Activated naive CD8-positive, alpha-beta T cell treated with anti-CD3 and anti-CD28 coated beads, Interleukin-2, amount 10 ng/mL, durations not matched to agents 7 days and 5 days (primary cell): ENCODE measurements at places on chromosomes 1 and 21. TPM values are rescaled to one million over a fixed set of nuclear protein-coding genes. Genes with fewer than 3 reads are reported as not detected.

The UQCRH gene
- total RNA-seq: 250 TPM

The LCE2C gene
- total RNA-seq: not detected

The RGS13 gene
- not detected for total RNA-seq

The SPRR2G gene
- total RNA-seq: not detected

DNA sequence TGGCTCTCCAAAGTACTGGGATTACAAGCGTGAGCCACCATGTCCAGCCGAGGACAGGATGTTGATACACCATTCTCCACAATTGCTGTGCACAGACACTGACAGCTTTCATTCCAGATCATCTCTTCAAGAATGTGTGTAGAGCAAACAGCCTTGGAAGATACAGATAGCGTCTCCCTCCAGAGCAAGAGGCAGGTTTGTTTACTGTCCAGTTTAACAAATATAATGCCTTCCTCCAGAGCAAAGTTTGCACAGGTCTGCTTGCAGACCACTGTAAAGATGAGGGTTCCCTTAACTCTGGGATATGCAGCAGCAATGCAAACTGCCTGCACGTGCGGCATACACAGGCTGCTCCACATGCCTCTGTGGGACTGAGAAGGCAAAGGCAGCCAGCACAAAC is 4.6 kb downstream of the TMPRSS3 start:
- DNase-seq: no peak

GRCh38 chr1:36456391-36456928 is 6.2 kb upstream of the OSCP1 start:
- no peak for DNase-seq

- DNase-seq: peak; percentile 60
Measured at GRCh38 chr1:11550664-11551283, 71.8 kb downstream of the DISP3 start.

DNA sequence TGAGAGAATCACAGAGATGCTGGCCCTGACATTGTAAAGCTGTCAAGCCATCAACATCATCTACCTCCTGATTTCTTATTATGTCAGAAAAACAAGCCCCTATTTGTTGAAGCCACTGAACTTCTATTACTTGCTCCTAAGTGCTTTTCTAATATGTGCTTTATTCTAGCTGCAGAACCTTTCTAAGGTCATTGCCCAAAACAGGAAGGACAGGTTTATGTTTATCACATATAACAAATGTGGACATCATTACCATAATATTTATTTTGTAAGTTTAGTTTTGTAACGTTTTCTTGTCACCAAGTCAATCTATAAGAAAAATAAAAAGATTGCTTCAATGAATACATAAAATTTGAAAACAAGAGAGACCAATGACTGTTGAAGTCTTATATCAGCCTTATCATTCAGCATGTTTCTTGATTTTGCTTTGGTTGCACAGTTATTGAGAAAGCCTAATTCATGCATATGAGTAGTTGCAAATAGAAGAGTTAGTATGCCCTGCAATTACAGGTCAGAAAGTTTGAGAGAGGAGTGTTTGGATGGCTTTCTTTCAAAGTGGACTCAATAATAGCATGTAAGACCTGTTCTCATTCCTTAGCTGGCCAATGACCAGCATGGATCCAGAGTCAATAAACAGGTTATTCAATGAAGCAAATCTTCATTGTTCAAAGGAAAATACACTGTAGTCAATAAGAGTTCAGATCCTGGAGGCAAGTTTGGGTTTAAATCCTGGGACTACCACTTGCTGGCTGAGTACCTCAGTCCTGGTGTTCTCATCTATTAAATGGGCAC is 84.1 kb downstream of the MAB21L3 start:
- no peak for DNase-seq

- no peak for DNase-seq
Measured at GRCh38 chr1:117232531-117232930, 21.8 kb upstream of the VTCN1 start.

DNA sequence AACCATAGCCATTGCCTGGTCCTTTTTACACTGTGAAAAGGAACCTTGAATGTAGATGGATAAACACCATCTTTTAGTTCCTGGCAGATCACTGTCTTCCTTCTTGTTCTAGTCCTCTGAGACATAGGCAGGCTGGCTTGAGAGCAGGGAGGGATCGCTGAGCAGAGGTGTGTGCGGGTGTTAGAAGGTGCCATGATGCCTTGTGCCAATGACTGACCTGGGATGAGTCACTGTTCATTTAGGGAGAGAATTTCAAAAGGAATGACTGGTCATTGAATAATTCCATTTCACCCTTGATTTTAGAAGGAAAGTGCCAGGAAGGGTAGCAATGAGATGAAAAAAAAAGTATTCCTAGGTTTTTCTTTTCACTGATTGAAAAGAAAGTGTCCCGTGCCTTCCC is 383.9 kb downstream of the KIF26B start:
- DNase-seq: no peak

DNA sequence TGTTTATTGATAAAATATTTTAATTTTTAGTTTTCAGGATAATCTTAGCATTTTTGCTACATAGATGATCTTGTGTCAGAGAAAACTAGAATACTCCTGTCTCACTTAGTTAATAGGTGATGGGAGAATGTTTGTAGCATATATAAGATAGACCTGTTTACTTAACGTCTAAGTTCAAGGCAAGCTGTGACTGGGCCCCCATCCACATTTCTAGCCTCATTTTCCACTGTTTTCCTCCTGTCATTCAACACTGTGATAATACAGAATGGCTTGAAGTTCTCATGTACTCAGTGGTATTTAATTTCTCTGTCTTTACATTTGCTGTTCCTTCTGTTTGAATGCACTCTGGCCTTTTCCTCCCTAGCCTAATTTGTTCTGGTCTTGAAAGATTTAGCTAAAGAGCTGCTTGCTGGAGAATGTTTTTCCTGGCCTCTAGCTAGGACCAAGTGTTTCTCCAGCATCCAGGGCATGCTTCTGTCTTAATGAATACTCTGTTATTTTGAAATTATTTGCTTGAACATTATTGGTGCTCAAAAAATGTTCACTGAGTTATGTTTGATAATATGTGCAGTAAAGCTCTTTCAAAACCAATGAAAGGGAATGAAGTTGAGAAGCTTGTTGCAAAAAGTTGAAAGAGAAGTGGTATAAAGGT is 37.3 kb downstream of the USP25 start:
- no peak for DNase-seq

DNA sequence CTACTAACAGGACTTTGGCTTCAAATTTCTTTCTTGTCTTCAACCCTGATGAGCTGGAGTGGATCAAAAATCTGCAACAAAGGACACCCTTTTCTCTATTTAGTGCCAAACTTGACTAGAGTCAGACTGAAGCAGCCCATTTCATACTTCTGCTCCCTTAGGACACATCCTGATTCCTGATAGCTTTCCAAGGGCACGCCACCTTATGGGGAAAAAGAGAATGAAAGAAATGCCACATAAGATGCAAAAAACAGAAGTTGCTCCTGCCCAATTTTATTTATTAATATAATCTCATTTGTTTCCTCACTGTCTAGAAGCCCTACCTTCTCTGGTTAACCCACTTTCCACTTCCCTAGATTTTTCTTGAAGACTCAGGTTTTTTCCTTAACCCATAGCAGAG is 72.7 kb upstream of the NBPF4 start:
- DNase-seq: no peak

DNA sequence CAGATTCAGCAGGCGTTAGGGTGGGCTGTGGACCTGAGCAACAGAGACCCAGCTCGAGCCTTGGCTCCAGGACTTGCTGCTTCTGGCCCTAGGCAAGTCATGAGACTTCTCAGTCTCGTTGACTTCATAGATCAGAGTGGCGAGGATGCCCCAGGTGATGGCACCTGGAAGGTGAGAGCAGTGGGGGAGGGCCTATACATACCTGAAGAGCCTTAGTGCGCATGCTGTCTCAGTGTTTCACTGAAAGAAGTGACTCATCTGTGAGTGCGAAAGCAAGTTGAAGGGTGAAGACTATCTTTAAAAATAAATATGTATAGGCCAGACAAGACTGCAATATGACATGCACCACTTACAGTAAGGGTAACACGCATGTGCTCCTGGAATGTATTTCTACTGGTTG is 10.1 kb downstream of the PLEKHA6 start:
- no peak for DNase-seq

- DNase-seq: peak; percentile 80
Measured at GRCh38 chr1:32249831-32250525, 1.1 kb upstream of the LCK start.

DNA sequence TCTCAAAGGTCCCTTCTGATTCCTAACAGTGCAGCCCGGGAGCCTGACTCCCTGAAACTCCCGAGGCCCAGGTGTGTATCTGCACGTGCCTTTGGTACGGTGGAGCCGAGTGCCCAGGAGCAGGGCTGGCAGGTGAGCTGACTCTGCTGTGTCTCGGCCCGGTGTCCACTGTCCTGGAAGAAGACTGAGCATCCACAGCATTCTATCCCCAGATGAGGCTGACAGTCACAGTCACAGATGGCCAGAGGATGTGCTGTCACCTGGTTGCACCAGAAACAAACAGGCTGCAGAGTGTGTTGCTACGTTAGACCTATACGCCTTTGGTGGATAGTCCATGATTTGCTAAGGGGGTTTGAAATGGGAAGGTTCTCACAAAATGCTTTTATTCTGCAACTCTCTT is 9.8 kb downstream of the ETV3L start:
- no peak for DNase-seq

DNA sequence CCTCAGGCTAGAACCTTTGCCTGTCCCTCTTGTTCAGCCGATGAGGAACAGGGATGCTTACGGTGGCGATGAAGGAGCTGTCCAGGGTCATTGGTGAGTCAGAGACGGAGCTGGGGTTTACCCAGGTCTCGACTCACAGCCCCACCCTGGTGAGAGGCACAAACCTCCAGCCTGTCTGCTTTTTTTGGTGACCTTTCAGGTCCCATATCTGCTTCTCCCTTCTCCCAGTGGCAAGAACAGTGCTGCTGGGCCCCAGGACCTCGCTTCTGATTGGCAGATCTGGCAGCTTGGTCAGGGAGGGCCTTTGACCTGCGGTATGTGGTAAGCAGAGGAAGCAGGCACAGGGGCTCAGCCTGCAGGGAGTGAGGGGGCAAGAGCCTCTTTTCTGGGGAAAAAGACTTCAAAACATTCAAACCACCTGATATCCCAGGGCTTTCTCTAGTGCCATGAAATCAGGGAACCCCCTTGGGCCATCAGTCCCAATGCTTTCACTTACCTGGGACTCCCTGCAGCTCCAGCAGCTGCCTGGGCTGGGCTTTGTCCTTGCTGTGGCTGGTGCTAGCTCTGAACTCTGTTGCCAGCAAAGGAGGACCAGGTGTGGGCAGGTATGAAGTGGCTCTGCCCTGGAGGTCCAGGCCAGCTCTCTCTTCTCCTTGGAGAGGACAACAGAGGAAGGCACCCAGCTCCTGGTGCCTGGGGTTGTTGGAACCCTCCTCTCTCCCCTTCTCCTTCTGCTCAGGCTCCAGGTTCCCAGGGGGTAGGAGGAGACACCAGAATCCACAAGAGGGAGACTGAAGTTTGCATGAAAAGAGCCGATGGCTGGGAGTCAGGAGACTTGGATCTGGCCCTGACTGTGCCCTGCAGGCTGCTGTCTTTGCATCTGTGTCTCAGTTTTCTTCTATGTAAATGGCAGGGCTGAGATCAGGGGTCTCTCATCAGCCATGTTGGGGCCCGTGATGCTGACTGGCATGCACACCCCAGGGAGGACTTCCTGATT is 41.4 kb downstream of the TRIM62 start:
- DNase-seq: no peak

DNA sequence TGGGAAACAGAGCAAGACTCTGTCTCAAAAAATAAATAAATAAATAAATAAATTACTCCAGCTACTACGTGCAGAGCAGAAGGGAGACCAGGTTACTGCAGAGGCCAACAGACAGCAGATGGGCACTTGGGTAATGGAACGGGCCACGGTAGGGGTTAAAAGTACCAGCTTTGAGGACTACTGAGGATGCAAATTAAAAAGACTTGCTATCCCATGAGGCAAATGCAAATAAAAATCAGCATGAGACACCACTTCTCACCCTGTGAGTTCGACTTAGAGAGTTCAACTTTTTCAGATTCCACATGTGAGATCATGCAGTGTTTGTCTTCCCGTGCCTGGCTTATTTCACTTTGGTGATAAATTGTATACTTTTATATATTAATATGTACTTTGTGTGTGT is 6.6 kb downstream of the SLC2A5 start:
- no peak for DNase-seq

DNA sequence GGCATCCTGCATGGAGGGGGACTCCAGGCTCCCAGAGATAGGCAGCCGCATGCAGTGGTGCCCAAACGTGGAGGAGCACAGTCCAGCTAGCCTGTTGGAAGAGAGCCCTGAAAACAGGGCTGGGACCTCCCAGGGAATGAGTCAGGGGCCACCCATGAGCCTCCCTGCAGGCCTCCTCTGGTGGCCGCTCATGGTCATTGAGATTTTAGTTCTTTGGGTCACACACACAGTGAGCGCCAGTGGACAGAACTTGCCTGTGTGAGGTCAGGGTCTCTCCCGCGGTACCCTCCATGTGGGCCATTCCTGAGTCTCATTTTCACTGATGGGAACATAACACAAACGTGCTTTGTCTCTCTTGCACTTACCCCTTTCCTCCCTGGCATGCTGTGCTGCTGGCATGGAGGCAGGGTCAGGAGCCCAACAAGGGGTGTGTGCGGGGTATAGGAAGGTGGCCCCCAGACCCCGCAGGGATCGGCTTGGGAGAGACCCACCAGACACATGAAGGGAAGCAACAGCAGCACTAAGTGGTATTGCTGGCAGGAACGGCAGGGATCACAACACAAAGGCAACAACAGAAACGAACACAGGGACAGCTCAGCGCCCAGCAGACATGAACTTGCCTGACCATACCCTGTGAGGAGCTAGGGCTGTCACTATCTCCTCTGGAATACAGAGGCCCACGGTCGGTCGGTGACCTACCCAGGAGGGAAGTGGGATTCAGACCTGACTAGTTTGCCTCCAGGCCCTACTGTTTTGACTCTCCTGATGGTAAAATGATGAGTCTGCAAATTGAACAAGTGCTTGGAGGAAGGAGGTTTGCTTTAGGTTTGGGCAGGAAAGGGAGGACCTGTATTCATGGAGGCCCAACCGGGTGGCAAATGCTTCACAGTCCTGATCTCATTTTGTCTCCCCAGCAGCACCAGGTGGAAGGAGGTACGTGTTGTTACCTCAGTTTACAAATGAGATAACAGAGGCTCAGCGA is 31.8 kb downstream of the ABCG1 start:
- DNase-seq: no peak

DNA sequence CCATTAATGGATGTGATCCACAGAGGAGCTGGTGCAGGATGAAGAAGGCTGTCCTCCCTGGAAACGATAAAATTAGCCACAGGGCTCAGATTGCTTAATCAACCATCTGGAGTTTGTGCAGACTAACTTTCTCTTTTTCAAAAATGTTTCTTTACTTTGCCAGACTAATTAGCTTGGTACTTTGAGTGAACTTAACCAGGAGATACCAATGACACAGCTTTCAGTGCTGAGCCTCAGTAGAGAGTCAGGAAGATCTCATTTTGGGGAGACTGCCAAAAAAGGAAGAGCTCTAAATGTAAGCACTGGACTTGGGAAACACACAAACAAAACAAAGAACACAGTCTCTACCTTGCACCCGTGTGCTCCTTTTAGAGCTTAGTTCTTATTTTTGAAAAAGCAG is 248.1 kb upstream of the DEPDC1 start:
- DNase-seq: no peak

- DNase-seq: no peak
Measured at GRCh38 chr1:3986686-3987218, 86.7 kb upstream of the C1orf174 start.
